Urinary bladder (tissue), 4 donors: ENCODE measurements at places on chromosomes 3 and 15. TPM values are rescaled to one million over a fixed set of nuclear protein-coding genes. Genes with fewer than 3 reads are reported as not detected.

The ACVR2B gene
- polyA plus RNA-seq: 1.4 TPM

The STXBP5L gene
- polyA plus RNA-seq: 3.4 TPM

The CRYGS gene
- 1.3 TPM for polyA plus RNA-seq

The PPP4R2 gene
- 15.4 TPM for polyA plus RNA-seq

The CHDH gene
- 0.49 TPM for polyA plus RNA-seq

The COL6A5 gene
- polyA plus RNA-seq: 5.0 TPM

The CMSS1 gene
- polyA plus RNA-seq: 25.0 TPM

The SAMMSON gene
- polyA plus RNA-seq: 0.75 TPM

The SYNPR gene
- not detected for polyA plus RNA-seq

The ROBO2 gene
- polyA plus RNA-seq: 1.4 TPM

The RARB gene
- polyA plus RNA-seq: 12.3 TPM

The MRPL47 gene
- polyA plus RNA-seq: 30.6 TPM

The THRB gene
- polyA plus RNA-seq: 8.3 TPM

The IFT122 gene
- polyA plus RNA-seq: 14.1 TPM

The NAALADL2 gene
- polyA plus RNA-seq: 4.2 TPM

The ACAP2 gene
- 15.7 TPM for polyA plus RNA-seq

The TTLL13 gene
- 0.05 TPM for polyA plus RNA-seq

The RBPMS2 gene
- polyA plus RNA-seq: 90.9 TPM

The ARL6 gene
- polyA plus RNA-seq: 5.1 TPM

The GXYLT2 gene
- polyA plus RNA-seq: 2.6 TPM

The MOBP gene
- 0.94 TPM for polyA plus RNA-seq

The AMT gene
- polyA plus RNA-seq: 9.7 TPM

The GOLGA6D gene
- polyA plus RNA-seq: not detected

The LMCD1 gene
- polyA plus RNA-seq: 163 TPM

The LYZL4 gene
- not detected for polyA plus RNA-seq

The VGLL3 gene
- 5.7 TPM for polyA plus RNA-seq

The LRTM1 gene
- polyA plus RNA-seq: not detected

The CHL1 gene
- polyA plus RNA-seq: 10.7 TPM

The ACKR4 gene
- polyA plus RNA-seq: 2.1 TPM

The TERC gene
- polyA plus RNA-seq: not detected
